ENCODE measurements at places on chromosomes 13 and 19.

DNA sequence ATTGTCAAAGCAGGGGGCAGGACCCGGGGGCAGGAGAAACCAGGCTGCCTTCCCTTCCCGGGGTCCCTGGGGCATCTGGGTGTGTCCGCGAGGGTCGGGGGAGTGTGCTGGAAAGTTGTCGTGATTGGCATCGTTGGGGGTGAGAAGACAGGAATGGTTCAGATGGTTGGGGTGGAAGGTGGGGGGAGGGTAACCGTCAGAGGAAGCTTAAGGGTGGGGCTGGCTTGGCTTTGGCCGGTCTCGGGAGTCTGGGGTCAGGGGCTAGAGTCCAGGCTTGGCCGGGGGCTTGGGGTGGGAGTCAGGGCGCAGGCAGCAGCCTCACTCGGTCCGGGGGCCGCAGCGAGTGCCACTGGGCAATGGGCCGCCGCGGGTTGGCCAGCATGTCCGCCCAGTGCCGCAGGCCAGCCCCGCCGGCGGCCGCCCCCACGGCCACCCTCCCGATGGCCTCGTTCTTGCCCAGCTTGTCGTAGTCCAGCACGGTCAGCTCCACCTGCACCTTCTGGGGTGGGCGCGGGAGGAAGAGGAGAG lies 6.8 kb upstream of the DNAAF3 start:
- no peak for DNase-seq

- no peak for DNase-seq
These were observed 215.1 kb downstream of the RBM26 start for GRCh38 chr13:79190932-79191331.

- DNase-seq: no peak
These were observed 79.4 kb downstream of the FOXO1 start for GRCh38 chr13:40586886-40587565.

DNA sequence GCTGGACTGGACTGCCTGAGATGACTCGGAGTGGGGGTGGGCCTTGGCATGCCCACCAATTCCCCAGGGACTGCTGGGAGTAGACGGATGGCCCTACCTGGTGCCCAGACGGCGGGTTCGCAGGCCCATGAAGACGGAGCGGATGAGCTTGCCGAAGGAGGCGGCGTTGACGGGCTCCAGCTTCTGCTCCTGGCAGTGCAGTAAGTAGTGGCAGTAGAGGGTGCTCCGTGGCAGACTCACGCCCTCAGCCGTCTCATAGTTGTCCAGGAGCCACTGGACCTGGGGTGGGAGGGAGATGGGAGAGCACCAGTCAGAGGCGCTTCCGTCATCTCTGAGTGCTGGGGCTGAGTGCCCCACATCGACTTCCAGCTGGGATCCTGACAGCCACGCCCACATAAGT lies 17.6 kb downstream of the DCAF15 start:
- no peak for DNase-seq

- no peak for DNase-seq
These were observed 8.4 kb downstream of the FAM124A start for GRCh38 chr13:51230477-51231105.

DNA sequence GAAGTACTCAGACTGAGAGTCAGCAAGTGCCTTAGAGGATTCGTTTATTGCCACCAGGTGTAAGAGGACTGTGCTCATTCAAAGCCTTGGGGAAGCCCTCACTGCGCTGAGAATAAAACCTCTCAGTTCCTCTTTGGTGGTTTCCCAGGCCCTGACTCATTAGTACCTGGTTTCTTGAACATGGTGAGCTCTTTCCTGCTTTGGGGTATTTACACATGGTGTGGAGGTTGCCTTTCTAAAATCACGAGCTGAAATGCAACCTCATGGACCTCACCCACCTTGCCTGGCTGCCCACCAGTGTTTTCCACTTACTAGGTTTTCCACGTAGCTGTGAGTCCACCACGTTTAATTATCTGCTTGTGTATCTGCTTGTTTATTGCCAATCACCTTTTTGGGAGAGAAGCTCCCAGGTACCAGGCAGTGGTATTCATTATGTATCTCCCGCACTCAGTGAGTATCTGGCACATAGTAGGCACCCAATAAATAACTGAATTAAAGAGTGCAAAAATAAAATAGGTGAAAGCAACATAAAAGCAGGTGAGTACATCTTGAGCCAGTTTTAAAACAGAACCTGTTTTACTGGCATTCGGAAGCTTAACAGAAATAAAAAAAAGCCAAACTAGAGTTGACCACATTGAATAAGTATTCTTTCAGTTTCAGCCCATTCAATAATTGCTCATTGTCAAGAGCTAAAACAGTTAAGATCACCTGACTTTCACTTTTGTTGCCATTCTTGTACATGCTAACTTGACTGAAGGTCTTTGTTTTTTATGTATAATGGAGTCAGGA lies 533.0 kb downstream of the MYO16 start:
- peak; percentile 89 for DNase-seq

GRCh38 chr19:48368936-48369335 lies 4.8 kb downstream of the SYNGR4 start:
- DNase-seq: no peak

- DNase-seq: no peak
These were observed 26.8 kb upstream of the SACS start for GRCh38 chr13:23460309-23460708.

DNA sequence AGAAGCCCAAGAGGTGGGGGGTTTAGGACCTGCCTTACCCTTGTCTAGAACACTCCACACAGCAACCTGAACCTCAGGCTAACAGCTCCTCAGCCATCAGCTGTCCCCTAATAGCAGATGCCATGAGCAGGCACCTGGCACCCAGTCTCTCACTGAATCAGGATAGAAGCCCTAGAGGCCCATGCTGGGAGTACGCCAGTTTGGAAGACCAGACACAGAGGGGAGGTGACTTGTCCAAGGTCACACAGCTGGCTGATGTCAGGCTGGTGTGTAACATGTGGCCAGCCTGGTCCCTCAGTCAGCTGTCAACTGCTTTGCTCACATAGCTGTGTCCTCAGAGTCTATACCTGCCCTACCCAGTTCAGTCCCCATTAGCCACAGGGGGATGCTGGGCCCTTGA lies 12.8 kb upstream of the SAMD1 start:
- no peak for DNase-seq

DNA sequence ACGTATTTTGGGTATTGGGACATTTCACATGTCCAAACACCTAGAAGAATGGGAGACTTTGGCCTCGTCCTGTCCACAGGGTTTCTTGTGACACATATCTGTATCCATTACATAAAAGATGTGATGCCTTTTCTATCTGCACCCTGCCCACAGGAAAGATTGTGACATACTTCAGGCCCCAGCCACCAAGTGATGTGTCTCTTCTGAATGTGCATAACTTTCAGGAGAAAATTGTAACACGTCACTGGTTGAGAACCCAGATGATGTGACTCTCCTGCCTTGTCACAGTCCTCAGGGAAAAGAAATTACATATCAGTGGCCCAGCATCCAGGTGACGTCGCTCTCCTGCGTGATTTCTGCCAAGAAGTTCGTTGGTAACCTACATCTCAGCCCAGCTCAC lies 21.0 kb upstream of the ZNF681 start:
- no peak for DNase-seq

DNA sequence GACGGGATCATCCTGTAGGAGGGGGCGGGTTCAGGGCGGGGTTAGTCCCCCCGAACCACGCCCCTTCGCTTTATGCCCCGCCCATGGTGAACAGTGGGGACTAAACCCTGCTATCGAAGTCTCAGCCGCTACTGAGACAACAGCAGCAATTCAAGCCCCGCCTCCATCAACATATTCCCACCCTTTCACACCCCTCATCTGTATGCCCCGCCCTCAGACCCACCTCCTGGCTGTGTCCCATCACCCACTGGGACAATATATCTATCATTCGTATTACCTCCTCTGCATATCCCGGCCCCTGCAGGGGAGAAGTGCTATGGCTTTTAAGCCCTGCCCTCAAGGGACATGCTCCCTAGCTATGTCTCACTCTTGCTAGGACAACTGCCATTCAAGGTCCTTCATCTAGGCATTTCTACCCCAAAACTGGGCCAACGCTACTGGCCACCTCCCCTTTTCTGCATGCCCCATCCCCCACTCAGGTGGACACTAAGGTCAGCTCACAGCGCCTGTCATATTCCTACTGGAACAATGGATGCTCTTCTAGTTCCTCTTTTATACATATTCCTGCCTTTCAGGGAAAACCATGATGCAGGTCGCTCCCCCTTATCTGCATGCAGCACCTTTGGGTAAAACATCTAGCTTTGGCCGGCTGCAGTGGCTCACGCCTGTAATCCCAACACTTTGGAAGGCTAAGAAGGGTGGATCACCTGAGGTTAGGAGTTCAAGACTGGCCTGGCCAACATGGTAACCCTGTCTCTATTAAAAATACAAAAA lies 11.9 kb downstream of the LRFN1 start:
- DNase-seq: no peak

GRCh38 chr19:37936166-37936565 lies 29.2 kb downstream of the SIPA1L3 start:
- DNase-seq: no peak

DNA sequence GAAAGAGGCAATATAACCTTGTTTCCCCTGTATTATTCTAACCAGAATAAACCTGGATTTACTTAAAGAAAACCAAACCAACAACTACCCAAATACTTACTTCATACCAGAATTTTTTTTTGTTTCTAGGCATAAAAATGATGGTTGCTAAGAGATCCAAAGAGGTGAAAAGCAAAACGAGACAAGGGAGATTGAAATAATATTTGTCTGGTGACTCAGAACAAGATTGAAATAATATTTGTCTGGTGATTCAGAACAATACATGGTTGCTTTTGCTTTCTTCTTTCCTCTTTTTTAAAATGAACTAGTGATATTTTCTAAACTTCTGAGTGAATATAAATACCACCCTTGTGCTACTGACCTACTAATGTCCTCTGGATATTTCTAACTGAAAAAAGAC lies 592.9 kb downstream of the KCTD12 start:
- DNase-seq: no peak

DNA sequence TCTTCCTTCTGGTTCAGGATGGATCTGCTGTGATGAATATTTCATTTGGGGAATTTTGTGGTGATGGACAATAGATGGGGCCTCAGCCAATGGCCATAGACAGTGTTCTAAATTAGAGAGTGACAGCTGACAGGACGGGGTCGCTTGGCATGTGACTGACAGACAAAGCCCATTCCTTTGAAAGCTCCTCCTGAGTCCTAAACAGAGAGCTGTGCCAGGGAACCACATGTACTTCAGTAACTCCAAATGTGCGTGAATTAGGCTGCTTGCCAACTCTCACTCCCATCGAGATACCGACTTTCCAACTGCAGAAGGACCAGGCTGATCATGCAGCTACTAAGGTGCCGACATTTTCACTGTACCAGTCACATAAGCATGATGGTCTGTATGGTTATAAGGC lies 187.7 kb downstream of the SHISA2 start:
- DNase-seq: no peak

- DNase-seq: peak; percentile 70
These were observed at the start of gene PPP1R13L for GRCh38 chr19:45404557-45405434. TSS of gene PPP1R13L (minus strand) at chr19:45405069. CDS start at chr19:45398318, 6,751 bp downstream.

- no peak for DNase-seq
These were observed 77.4 kb upstream of the LRCH1 start for GRCh38 chr13:46475541-46475991.

DNA sequence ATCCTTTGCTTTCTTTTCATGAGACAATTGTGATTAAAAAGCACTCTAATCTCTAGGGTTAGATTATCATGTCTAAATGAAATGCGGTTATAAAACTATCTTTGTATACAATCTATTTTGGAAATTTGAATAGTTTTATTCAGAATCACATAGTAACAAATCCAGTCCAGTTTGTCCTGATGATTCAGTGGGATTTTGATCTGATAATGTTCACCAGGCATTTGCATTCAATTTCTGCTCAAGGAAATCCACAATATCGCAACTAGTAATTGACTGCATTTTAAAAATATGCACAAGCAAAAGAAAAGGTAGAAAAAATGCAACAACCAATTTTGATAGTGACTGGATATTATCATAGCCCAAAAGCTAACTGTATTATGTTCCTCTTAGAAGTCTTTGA lies 63.8 kb downstream of the ITGBL1 start:
- no peak for DNase-seq

DNA sequence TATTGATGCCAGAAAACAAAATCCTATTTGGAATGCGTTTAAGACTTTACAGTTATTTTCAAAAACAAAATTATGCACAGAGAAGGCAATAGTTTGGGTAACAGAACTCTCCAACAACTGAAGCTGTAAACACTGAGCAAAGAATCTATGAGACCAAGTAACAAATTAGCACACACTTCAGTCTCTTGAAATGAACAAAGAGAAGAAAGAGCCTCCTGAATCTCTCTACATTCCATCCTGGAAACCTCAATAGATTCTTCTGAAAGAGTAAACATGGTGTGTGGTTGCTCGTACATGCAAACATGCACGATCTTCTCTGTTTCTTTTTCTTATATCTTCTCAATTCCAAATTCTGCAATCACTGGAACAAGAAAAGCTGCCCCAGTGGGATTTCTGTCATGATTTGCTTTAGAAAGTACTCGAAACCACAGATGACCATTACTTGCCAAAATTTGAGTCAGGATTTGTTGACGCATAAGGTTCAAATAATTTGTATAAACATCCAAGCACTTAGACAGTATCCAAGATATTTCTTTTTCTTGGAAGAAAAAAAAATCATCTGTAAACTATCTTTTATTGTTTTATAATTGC lies 137.9 kb upstream of the DACH1 start:
- no peak for DNase-seq

GRCh38 chr13:99275093-99275469 lies 16.9 kb upstream of the GPR18 start:
- DNase-seq: peak; percentile 79

- DNase-seq: peak; percentile 38
These were observed 15.3 kb downstream of the TTYH1 start for GRCh38 chr19:54430306-54431254.

- DNase-seq: no peak
These were observed 28.2 kb upstream of the PSG7 start for GRCh38 chr19:42965176-42965575.

- no peak for DNase-seq
These were observed 4.5 kb downstream of the DBP start for GRCh38 chr19:48632692-48633147.
